ENCODE measurements at places on chromosomes 2 and 18. TPM values are rescaled to one million over a fixed set of nuclear protein-coding genes. Genes with fewer than 3 reads are reported as not detected.

DNA sequence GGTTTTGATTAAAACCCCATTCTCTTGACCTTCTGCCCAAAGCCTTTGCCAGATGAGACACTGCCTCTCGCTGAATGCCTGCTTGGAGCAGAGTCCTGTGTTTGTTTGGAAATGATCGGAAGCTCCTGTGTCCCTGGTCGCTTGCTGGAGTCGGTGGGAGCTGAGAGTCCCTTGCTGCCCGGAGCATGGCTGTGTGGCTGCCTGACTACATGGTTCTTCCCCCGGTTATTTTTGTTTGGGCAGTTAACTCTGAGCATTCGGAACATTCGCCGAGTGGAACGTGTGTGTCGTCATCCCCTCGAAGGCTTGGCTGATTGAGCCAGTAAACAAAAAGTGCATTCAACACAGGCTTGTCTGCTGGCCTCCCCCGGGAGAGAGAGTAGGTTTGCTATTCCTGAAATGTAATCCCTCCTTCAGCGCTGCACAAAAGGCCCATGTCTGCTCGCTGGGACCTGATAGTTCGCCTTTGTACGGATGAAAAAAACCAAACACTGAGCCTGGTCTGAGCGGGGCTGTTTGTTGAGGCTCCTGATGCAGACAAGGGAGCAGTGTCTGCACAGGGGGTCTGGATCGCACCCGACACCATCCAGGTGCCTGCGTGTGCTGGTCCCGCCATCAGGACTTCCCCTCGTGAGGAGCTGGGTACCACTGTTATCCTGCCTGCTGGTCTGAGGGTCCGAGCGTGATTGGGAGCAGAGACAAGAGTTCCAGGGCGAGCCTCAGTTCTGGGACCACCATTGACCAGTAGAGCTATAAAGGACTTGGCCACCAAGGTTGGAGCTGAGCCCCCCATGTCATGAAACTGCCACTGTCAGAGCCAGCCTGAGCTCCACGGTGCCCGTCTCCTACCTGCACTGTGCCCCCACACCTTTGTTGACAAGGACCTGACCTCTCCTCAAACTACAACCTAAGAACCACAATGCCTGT is 83.8 kb downstream of the AGAP1 start:
- DNase-seq: no peak

GRCh38 chr2:16332681-16333557 is 332.7 kb downstream of the CYRIA start:
- no peak for DNase-seq

GRCh38 chr2:216696321-216696720 is 972 bp upstream of the IGFBP5 start:
- no peak for DNase-seq

The SERPINB10 gene
- 0.58 TPM for total RNA-seq

DNA sequence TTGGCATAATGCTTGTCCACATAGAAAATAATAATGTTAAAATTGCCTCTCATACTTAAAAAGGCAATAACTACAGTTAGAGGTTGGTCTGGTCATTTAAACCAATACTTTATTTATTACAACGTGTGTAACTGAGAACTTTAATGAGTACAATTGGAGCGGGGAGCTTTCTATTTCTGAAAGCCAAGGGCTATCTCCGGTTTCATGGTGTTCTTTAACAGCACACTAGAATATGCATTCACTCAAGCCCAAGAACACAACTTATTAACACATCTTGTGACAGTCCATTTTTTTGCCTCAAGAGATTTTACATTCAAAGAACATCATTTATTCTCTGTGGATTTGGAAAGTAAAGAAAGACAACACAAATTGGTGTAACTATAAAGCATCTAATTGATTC is 131.8 kb downstream of the KCNH7 start:
- no peak for DNase-seq

Data from left lung (tissue), 14 donors.